ENCODE measurements at places on chromosomes 7 and 10.

- no peak for DNase-seq
Observed at GRCh38 chr7:78222001-78222751, 423.6 kb downstream of the PHTF2 start.

DNA sequence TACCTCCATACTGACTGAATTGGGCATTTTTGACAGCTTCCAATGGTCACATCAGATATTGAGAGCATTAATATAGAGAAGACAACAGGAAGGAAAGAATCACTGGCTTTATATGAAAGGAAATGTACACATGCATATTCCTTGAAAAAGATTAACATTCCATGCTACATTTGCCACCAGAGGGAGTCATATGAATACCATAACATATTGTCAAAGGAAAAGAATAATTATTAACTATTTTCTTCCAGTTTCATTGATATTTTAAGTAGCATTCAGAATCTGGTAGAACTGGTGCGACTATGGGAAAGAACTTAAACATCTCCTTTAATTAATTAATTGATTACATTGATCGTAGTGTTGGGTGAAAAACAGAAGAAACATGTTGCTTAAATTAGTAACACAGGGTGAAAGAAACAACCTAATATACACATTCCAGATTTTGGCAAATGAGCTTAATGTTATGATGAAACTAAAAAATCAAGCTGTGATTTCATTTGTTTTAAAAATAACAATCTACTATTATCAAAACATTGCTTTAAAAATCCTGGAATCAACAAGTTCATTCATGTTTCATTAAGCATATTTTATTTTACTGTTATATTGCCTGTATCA lies 71.5 kb downstream of the GPR85 start:
- DNase-seq = peak; percentile 3

GRCh38 chr10:79418886-79419595 lies 26.4 kb downstream of the ZCCHC24 start:
- DNase-seq = no peak

DNA sequence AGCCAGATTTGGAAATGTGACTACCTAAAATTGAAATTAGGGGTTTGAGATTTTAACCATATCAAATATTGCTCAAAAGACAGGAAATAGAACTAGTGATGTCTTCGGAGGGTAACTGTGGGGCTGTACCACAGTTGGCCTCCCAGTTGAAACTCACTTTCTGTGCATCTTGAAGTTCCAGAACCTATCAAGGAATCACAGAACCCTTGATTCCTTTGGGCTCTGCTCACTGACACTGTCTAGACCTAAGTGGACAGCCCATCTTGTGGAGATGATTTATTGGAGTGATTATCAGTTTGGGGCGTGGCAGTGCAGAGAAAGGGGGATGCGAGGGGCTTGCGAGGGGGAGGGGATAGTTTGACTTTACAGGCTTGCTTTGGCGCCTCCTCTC lies 134.2 kb upstream of the GJD4 start:
- DNase-seq = no peak

- peak; percentile 37 for DNase-seq
Observed at GRCh38 chr10:21184216-21184615, 287.1 kb upstream of the NEBL start.

GRCh38 chr7:93228302-93228701 lies 2.0 kb upstream of the HEPACAM2 start:
- peak; percentile 75 for DNase-seq

DNA sequence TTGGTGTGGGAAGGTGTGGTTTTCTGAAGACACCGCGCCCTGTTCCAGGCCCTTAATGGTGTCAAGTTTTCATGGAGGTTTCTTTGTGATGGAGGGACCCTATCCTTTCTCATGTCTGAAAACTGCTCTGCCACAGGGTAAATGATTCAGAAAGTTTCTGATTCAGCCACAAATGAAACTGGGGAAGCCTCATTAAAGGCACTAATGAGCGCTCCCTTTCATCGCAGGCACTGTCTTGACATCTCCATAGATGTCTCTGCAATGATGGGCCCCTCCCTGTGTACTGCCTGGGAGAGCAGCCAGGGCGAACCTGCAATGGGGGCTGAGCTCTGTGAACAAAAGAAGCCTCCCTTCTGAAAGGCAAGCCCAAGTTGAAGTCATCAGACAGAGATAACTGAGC lies 355.3 kb downstream of the PRPF18 start:
- no peak for DNase-seq

DNA sequence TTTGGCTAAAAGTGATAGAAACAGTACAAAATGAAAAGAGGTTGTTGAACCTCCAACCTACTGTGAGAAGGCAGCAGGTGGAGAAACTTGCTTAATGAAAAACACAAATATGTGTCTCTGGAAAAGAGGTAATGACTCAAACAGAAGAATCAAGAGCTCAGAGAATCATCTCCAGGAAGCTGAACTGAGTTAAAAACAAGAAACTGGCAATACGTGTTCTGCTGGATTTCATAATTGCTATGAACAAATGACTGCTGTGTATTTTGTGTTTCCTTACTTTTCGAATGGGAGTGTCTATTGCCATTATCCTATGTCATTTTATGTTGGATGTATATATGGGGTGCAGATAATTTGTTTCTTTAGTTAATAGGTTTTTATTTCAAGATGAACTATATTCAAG lies 401.1 kb downstream of the DGKB start:
- DNase-seq = no peak

- no peak for DNase-seq
Observed at GRCh38 chr7:65233409-65234034, 140.1 kb upstream of the ZNF92 start.

DNA sequence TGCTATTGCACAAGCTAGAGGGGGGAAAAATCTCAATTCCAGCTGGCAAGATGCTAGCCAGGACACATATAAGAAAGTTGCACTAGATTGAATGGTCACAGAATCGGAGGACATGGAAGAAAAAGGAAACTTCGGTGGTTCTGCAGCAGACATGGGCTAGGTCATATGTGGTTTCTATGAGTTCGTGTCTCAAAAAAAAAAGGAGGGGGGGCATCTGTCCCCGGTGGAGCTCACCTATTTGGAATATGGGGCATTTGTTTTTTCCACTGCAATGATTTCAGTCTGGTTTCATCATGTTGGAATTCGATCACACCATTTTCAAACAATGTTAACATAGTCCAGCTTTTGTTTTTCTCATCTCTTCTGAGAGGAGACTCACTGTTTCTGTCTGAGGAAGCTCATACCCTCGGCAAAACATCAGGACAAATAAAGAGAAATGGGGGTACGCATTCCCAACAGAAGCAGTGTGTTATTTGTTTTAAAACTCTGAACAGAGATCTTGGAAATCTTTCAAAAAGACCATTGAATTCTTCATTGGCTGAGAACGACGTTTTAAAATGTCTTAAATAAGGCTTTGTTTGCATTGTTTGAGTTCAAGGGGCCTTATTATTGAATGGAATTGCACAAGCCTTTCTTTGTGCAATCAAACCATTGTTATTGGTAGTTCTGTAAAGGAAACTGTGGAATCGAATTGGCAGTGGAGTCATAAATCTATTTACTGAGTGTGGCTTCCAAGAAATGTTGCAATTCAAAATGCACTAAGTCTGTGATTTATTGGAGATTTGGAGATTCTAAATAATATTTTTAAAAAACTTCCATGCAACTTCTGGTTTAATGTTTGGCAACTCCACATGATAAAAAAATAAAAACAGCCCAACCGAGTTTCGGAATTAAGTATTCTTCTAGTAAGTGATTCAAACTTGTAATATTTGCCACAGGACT lies 173.2 kb downstream of the RTKN2 start:
- peak; percentile 1 for DNase-seq

- no peak for DNase-seq
Observed at GRCh38 chr10:103983367-103983911, 16.5 kb downstream of the SLK start.

GRCh38 chr7:108947526-108947925 lies 377.9 kb downstream of the DNAJB9 start:
- DNase-seq = no peak

DNA sequence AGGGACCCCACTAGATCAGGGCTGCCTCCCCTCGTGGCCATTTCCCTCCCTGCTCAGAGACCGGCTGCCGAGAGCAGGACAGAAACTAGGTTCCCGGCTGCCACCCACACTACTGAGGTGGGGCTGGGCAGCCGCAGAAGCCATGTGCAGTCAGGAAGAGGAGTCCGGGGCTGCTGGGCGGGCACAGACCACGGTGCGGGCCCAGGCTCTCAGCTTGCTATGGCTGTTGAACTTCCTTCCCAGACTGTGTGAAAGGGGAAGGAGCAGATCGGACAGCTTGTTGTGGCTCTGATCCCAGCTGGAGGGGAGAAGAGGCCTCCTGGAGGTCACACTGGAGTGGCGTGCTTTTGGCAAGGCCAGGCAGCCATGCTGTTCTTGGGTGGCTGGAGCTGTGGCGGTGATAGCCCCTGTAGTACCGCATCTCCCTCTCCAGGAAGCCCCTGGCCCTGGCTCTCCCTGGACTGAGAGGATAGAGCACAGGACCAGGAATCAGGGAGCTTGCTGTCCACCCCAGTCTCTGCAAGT lies 56.8 kb downstream of the HK1 start:
- no peak for DNase-seq

DNA sequence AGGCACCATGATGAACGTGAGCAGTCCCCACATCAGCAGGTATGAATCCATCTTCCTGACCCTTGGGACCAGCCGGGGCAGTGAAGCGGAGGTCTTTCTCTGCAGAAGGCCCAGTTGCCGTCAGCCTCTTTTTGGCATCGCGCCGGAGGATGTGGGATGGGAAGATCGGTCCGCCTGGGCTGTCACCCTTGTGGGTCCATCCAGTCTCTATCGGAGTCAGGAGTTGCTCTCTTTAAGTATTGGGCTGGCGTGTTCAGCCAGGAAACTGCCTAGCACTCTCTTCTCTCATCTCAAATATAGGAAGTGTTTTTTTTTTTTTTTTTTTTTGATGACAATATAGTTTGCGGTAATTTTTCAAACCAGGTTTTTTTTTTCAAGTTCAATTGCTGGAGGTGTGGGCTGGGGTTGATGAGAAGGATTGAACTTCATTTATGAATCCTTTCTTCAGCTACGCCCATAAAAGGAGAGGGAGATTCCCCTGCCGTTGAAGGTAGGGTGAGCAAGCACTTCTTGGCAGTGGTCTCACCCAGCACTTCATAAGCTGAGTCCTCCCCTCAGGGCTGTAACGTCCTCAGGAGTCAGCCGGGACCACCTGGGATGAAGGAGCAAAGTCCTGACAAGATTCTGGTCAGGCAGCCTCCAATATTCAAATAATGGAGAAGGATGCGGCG lies at the start of gene IL2RA:
IL2RA (minus strand) TSS at position 267 of the 671 bp plus-strand sequence; CDS start at position 51, 216 bp downstream.
- DNase-seq = no peak

DNA sequence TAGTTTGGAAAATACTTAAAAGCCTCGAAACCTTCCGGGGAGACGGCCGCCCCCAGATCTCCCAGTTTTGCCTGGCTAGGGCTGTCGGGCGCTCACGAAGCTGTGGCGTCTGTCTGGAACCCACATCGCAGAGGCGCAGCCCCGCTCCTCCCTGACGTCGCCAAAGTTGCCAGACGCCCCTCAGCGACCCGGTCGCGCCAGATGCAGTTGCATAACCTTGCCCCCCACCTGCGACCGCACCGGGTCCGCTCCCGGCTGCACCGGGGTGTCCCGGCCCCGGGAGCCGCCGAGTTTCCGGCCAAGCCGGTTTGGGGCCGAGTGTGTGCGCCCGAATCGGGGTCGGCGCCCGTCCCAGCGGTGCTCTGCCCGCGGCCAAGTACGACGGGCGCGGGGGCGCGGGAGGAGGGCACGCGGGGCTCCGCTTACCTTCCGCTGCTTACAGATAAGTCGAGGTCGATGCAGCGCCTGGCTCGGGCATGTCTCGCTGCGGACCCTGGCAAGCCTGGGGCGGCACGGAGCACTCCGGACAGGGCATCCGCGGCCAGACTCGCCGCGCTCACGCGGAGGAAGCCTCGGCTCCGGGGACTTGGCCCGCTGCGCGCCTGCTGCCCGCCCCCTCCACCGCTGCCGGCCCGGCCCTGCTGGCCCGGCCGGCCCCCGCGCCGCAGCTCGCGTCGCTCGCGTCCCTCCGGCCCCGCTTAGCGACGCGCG lies 665 bp downstream of the INSYN2A start:
- DNase-seq = no peak

DNA sequence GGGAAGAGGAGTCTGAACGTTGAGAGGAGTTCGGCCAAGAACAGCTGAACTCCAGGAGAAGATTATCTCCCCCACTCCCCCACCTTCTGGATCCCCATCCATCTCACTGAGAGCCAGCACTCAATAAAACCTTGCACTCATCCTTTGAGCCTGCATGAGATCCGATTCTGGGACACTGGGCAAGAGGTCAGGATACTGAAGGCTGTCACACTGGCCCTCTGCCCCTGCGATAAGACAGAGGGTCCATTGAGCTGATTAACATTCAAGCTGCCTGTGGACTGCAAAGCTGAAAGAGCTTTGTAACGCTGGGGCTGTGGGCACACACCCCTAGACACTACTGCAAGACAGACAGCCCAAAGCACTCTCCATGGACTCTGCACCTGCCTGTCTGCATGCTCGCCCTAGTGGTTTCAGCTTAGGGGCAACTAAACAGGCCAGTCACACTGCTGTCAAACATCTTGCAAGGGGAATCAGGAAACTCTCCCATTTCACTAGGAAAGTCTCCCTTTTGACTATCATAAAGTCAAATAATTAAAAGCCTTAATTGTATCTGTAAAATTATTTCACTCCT lies 42.3 kb upstream of the CNTNAP2 start:
- no peak for DNase-seq

GRCh38 chr10:1423676-1424253 lies 313.6 kb downstream of the ADARB2 start:
- no peak for DNase-seq

DNA sequence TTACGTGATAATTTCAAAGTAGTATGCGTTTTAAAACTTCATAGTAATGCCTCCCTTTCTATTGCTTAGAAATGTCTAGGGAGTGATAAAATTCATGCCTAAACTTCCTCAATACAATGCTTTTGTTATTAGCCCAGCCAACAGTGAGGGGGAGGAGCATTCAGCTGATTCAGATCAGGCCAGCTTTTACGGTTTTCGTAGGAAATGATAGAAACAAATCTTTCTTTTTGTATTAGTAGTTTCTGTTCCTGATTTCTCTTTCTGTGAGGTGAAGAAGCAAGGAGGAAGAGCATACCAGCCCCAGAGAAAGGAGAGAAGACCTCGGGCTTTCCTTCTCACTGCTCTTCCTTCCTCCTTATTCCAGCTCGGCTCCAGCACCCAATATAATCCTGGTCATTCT lies 35.2 kb upstream of the ITPRID1 start:
- no peak for DNase-seq
